ENCODE measurements at places on chromosomes 12 and 14.

DNA sequence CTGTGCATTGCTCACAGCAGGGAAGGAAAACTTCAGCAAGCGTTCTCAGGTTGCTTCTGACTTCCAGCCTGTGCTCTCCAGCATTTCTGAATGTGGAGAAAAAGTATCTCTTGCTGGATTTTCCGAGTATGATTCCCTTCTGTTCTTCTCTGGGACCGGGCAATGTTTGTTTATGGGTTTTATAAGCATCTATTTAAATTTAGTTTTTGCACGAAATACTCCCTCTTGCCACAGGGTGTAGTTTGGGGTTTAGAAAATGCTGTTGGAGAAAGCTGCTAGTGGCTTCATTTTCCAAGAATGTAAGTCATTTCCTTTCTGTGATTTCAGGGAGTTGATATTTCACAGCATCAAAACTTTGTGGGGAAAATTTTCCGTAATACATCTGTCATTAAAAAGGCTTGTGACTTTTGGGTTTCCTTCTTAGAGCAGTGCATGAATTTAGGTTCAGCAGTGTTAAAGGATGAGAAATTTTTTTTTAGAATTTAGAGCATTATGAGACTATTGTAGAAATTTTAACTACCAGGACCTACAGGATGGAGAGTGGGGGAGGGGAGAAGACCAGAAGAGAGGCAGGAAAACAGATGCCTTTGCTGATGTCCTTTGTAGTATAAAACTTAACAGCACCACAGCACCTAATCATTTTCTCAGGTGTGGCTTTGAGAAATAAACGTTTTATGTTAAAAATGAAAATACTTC is 1.5 kb downstream of the FRMD6 start:
- DNase-seq: no peak

GRCh38 chr14:76564471-76565422 is 188.8 kb downstream of the ESRRB start:
- DNase-seq: no peak

DNA sequence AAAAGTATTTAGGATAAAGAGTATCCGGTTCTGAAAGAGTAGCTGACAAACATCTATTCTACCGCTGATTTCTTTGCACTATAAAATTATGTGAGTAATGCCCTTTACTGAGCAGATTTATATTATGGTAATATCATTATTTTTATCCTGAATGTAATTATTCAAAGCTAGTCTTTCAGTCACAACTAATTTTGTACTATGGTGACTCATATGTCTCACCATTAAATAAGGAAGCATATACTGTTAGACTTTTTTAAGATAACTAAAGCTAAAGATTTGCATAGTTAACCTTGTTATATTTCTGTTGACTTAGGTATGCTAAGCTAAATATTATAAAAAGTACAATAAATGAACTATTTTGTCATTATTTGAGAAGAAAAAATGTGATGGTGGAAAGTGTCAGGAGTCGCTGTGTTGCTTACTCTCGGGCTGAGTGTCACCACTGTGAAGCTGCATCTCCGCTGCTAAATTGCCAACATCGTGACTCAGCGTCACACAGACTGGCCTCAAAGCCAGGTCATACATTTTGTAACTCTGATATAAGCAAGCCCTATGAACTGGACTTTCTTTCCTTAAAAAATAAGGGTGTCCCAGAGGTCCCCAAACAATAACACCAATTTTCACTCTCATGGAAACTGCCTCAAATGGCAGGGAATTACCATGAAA is 69.1 kb upstream of the SSTR1 start:
- no peak for DNase-seq

DNA sequence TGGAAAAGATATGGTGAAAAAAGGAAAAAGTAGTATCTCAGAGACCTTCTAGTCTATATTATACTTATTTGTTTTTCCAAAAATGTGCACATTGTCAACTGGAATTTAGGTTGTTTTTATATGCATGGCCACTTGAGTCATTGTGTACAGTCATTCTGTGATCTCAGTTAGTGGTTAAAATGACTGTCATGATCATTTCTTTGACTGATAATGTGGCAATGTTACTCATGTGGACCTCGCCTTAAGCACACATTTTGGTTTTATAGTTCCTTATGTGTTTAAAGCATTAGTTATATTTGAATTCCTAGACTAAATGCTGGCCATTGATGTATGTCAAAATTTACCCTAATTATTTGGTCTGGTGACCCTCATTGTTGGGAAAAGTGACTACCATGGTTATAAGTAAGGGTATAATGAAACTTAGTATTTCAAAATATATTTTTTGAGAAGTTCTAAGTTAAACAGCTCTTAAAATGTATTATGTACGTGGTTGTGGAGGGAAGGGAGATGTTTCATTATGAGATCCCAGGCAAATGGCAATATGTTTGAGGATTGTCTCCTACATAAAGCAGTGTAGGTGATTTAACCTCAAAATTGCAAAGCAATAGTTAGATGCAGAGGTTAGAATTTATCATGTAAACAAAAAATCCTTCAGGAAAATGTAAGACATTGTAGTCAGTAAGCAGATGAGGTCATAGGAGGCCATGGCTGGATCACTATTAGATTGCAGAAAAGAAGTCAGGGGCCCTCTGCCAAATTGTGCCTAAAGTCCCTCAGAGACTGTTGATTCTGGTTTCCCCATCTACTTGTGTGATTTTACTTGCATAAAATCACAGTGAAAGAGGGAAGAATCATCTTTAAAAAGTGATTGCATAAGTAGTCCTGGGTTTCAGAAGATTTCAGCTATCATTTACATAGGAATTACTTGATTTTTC is 17.5 kb downstream of the PNMA1 start:
- DNase-seq: no peak

- no peak for DNase-seq
These were observed 2.7 kb downstream of the JAG2 start for GRCh38 chr14:105165761-105166485.

GRCh38 chr14:92513966-92514843 is 624 bp downstream of the RIN3 start:
- DNase-seq: no peak

DNA sequence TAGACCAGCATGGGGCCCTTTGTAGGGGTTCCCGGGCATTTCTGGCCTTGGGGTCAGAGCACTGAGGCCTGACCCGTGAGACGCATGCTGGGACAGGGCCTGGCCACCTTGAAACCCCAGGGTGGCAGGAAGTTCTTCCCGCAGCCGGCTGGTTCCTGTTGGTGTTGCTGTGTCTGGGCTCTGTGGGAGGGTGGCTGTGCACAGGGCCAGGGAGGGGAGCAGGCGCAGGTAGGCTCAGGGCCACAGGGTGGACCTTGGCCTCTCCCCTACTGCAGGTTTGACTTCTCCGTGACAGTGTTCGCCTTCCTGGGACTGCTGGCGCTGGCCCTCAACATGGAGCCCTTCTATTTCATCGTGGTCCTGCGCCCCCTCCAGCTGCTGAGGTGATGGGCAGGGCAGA is 48.2 kb downstream of the SLC8B1 start:
- DNase-seq: no peak

DNA sequence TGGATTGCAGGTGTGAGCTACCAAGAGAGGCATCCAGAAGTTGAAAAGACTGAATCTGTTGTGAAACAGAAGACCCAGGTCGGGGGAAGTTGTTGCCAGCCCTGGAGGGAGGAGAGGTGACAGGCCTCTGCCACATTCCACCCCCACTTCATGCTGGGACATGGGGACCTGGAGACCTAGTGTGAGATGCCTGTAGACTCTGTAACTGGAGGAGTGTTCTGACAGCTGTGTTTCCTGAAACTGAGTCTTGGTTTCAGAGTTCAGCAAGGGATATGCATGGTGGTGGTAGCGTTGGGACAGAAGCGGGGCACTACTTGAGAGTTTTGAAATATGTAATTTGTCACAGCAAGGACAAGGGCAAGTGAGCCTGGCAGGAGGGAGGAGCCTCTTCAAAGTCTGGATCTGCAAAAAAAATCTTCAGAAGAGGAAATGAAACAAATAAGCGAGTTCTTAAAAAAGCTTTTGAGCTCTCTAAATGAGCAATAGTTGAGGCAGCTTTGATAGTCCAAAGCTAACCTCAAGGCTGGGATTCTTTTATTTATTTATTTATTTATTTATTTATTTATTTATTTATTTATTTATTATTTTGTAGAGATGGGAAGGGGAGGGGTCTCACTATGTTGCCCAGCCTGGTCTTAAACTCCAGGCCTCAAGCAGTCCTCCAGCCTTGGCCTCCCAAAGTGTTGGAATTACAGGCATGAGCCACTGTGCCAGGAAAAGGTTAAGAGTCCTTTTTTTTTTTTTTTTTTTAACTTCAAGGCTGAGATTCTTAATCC is 58.9 kb upstream of the EEA1 start:
- DNase-seq: no peak

DNA sequence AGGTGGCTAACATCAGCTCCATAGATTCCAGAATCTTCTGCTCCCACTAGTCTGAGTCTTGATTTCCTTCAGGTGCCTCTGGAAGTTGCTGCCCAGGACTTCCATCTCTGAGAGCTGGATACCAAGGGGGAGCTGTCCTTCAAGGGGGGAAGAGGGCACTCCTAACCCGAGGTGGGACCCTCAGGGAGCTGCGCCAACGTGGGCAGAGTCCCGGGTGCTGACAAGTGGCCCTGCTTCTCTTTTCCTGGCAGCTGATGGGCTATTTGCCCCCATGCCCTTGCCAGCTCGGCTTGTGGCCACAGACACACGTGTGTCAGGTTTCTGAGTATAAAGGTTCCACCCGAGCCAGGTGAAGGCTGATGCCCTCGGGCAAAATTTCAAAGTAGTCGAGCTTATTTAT is 272.5 kb downstream of the TTC8 start:
- no peak for DNase-seq

DNA sequence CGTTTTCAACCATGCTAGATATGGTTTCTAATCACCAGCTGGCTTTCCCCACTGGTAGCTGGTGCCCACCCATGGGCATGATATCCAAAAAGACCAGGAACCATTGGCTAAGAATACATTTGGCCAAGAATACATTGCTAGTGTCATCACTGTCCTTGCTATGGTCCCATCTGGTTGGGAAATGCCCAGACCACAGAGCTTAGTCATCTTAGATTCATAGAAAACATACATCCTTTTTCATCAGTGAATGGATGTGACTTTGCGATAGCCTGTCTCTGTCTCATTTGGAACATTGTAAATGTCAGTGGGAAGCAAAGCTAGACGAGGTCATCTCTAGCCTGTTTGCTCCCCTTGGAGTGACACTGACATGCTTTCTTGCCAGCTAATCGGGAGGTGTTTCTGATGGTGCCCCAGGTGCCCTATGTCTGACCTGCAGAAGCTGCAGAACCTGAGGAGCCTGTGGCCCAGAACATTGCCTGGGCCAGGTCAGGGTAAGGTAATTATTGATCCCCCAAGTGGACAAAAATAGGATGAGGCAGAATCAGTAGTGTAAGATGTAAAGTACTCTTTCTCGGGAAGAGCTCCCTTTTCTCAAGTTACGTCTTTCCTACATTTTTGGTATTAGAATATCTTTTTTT is 194.8 kb downstream of the SLC41A2 start:
- no peak for DNase-seq

GRCh38 chr12:11785712-11786111 is 136.2 kb downstream of the ETV6 start:
- no peak for DNase-seq

DNA sequence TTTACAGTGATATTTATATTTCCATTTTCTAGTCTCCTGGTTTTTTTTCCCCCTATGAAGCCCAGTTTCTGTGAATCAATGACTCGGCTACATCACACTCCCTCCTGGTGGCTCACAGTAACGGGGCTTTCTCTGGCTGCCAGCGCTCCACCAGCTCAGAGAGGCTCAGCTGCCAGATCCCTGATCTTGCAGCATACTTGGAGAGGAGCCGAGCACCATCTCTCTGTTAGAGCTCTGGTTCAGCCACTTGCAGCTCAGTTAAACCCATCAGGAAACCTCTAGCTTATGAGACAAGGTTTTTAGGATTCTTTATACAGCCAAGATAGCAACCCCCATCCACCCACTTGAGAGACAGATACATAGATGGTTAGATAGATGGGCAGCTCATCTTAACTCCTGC is 74.6 kb downstream of the CIT start:
- DNase-seq: no peak

- DNase-seq: no peak
These were observed 33.6 kb downstream of the KCNH5 start for GRCh38 chr14:63011623-63012022.

- no peak for DNase-seq
These were observed 406.3 kb downstream of the SLC6A15 start for GRCh38 chr12:84506282-84506681.

- no peak for DNase-seq
These were observed 10.2 kb downstream of the TPCN1 start for GRCh38 chr12:113231235-113232088.

- no peak for DNase-seq
These were observed 13.8 kb upstream of the DHRS4 start for GRCh38 chr14:23939607-23940326.

DNA sequence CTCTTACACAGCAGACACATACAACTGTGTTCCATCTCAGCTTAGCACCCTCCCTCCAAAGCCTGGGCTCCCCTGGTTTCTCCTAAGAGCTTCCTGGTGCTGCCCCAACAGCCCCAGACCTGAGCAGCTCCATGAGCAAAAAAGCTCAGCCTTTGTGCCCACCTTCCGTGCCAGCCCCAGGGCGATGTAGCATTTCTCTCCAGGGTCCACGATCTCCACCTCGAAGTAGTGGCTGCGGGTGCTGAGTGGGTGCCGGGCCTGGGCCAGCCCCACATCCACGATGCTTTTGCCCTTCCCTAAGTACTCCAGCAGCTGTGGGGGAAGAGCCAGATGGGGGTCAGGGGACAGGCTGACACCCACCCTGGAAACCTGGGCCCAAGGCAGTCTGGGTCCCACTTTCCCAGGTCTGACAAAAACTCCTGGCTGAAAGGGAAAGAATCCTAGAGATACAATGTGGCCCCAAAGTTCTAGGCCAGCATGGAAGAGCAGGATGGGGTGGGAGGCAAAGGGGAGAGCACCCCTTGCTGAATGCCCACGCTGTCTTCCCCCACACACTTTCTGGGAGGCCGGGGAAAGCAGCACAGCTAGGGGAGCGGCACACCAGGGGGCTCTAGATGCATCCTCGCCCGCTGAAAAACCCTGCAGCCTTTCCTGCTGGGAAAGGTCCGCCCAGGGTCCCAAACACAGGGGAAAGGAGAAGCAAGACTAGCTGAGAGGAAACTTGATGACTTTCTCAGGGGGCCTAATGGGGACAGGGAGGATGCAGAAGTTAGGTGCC is 11.0 kb downstream of the SPRYD3 start:
- DNase-seq: no peak

GRCh38 chr14:46818147-46818546 is 166.6 kb upstream of the RPL10L start:
- no peak for DNase-seq

- DNase-seq: no peak
These were observed 270.2 kb downstream of the SSPN start for GRCh38 chr12:26465419-26466097.

- DNase-seq: no peak
These were observed 475.4 kb downstream of the NPAS3 start for GRCh38 chr14:33414041-33414440.

- DNase-seq: no peak
These were observed 1064.1 kb upstream of the FLRT2 start for GRCh38 chr14:84465880-84466279.

GRCh38 chr14:29220072-29220471 is 453.5 kb downstream of the FOXG1 start:
- DNase-seq: no peak

- no peak for DNase-seq
These were observed 65.3 kb downstream of the SUSD6 start for GRCh38 chr14:69676723-69677122.

GRCh38 chr14:99595524-99595923 is 8.5 kb downstream of the CCDC85C start:
- no peak for DNase-seq

- no peak for DNase-seq
These were observed 52.8 kb downstream of the PTHLH start for GRCh38 chr12:27919671-27920235.
